ENCODE measurements at places on chromosomes 1 and 21.

DNA sequence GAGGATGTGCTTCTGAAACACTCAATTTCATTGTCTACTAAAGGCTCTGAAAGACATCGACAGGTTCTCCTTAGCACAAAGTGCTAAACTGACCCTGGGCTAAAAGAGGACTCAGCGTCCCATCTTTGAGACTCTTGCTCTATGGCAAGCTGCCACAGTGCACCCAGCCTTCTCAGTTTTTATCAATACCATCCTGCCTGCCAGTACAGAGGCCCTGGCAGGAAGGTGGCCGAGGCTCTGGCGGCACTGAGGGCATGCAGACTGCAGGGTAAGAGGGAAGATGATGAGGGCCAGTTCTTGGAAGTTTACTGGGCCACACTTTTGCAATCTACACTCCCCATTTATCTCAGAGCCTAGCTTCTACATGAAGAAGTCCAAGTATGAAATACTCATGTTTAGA lies 5.3 kb downstream of the OLFML2B start:
- DNase-seq: no peak

DNA sequence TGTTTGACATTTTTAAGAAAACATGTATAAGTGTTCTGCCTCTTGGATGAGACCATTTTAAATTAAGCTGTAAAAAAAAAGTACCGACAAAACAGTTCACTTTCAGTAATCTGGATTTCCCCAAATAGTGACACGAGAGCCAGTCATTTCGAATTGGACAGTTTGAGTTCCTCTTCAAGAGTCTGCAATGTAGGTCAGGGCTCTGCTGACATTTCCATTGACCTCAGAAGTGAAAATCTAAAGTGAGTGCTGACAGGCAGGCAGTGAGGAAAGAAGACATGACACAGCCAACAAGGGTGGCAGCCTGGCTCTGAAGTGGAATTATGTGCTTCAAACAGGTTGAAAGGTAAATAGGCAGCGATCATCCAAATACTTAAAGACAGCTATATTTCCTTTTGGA lies at the start of gene IL23R:
TSS of gene IL23R (plus strand) at position 259 of the 400 bp plus-strand sequence. CDS start 1,667 bp downstream, outside the sequence.
- peak; percentile 13 for DNase-seq

DNA sequence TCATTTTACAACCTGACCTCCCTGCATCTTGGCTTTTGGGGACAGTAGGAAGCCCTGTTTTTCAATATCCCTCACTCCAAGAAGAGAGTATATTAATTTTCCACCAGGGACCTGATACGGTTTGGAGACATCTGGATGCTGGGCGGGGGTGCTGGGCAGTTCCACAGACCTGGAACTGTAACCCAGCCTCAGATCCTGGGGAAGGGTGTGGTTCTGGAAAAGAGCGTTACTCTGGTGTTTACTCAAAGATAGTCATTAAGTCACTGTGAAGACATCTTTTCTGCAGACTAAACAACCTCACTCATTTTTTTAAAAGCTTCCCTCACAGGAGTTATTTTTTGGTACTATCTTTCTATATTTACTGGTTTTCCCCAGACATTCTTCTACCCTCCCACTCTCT lies 189.8 kb downstream of the CLIC6 start:
- DNase-seq: no peak

GRCh38 chr1:95325349-95325748 lies 91.3 kb downstream of the RWDD3 start:
- DNase-seq: no peak

DNA sequence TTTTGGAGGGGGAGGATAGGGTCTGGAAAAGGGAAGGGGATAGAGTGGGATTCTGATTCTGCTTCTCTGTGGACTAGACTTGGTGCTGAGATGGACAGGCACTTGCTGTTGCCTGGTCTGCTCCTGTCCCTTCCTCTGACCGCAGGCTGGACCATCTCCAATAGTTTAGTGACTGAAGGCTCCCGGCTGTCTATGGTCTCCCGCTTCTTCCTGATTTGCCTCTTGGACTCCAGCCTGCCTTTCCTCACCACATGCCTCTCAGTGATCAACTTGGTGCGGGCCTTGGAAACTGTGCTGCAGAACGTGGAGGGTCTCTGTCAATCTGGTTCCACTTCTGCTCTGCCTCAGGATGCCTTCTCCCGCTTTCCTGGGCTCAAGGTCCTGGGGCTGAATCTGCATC lies 6.3 kb upstream of the ZSCAN20 start:
- no peak for DNase-seq

- DNase-seq: no peak
Measured at GRCh38 chr1:112057736-112058135, 68.3 kb upstream of the KCND3 start.

- no peak for DNase-seq
Measured at GRCh38 chr1:36273024-36273423, 33.1 kb upstream of the SH3D21 start.

DNA sequence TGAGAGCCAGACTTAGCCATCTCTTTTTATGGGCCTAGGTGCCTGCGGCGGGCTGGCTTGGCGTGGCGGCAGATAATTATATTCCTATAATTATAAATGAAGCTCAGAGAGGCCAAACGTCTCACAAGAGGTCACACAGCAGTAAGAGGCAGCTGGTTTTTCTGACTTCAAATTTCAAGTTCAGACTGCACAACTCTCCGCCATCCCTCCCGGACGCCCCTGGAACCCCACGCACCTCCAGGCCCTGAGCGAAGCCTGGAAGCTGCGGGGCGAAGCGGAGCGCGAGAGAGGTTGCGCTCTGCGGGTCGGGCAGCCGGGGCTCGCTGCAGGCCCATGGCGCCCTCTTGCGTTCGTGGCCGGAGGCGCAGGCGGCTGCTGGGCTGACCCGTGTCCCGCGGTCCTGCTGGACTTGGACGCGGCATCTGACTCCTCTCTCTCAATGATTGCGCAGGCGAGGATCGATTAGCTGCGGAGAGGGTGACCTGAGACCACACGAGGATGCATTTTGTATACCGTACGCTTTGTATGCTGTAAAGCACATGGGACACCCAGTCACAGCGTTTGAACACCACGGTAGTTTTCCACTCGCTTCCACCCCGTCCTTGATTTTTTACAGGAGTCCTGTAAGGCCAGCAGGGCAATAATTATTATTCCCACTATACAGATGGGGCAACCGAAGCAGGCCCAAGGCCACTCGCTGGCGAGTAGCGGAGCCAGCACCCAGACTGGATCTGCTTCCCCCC lies 272.7 kb downstream of the FOXD2 start:
- peak; percentile 58 for DNase-seq

DNA sequence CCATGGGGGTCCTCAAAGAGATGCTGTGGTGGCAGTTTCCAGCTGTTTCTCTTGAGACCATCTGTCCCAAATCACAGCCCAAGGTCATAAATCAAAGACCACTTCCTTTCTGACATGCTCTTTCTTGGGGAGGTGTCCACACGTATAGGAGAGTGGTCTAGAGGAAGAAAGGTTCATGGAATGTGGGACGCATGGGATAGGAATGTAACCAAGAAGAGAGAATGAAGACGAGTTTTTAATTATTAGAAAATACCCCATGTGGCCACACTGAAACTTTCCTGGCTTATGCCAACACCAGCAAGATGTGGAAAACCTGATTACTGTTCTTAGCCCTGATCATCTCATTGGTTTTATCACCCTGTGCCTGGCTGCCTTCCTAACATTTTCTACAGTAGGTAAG lies 124.2 kb upstream of the IFFO2 start:
- no peak for DNase-seq

- no peak for DNase-seq
Measured at GRCh38 chr1:23751050-23751814, 8.0 kb downstream of the ELOA start.

DNA sequence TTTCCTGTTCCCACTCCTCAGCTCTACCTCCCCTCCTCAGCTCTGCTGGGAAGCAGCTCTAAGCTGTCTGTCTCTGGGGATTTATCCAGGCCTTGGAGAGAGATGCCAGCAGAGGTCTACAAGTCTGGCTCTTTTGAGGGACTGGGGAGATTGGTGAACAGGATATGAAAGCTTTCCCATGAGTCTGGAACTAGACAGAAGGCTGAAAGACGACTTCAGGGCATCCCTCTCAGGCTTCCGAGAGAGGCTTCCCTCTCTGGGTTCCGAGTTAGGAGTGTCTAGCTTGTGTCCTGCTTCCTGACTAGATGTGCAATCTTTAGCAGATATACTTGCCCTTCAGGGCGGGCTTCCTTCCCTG lies 733 bp downstream of the TMEM35B start:
- DNase-seq: no peak

DNA sequence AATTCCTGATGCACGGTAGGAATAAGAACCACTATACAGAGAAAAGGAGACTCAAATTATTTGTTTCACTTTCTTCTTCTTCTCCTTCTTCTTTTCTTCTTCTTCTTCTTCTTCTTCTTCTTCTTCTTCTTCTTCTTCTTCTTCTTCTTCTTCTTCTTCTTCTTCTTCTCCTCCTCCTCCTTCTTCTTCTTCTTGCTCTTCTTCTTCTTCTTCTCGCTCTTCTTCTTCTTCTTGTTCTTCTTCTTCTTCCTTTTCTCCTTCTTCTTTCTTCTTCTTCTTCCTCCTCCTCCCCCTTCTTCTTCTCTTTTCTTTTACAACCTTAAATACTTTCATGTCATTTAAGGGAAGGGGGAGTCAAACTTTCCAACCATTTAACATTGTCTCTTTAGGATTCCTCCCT lies 11.0 kb upstream of the GPR88 start:
- no peak for DNase-seq

GRCh38 chr1:27719286-27720251 lies 6.2 kb upstream of the FAM76A start:
- no peak for DNase-seq

- no peak for DNase-seq
Measured at GRCh38 chr21:10641107-10641506, 119.7 kb downstream of the TPTE start.

DNA sequence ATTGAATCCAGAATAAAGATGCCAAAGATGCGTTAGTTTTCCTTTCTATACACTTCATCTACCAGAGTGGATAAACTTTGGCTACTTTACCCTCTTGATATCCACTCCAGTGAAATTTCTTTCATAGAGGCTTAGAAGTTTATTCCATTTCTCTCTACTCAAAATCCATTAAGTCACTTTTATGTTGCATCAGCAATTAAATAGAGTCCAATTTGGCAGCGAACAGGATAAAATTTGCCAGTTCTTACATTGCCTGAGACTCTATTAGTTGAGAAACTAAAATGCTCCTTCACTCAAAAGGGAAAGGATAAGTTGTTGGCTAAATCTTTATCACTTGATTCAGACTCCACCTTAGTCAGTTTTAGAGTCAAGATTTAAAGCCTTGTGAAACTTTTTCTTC lies 57.9 kb downstream of the ACBD6 start:
- no peak for DNase-seq
